Astrocyte of the hippocampus (primary cell): ENCODE measurements at places on chromosomes 16 and 17.
A peak's percentile ranks its signal among the peaks of the same experiment; 100 is the strongest.

DNA sequence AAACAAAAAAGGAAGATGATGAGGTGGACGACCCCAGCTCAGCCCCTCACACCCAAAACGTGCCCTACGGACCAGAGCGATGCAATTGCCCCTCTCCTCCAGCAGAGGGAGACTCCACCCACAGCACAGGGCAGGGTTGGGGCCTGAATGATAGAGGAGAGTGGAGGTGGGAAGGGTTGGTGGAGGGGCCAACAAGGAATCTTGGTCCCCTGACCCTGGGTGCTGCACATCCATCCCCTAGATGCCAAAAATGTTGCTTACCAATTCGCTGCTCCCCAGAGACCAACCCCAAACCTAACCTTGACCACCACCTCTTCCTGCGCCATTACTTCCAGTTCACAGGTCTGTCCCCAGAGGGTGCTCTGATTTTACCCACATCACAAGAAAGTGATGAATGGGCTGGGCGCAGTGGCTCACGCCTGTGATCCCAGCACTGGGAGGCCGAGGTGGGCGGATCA, 12.9 kb downstream of the P2RX5 start:
- peak; percentile 45 for DNase-seq

GRCh38 chr16:22762486-22762885, 51.5 kb upstream of the HS3ST2 start:
- DNase-seq: no peak

GRCh38 chr16:53094013-53094630, 39.3 kb downstream of the CHD9 start:
- DNase-seq: no peak

DNA sequence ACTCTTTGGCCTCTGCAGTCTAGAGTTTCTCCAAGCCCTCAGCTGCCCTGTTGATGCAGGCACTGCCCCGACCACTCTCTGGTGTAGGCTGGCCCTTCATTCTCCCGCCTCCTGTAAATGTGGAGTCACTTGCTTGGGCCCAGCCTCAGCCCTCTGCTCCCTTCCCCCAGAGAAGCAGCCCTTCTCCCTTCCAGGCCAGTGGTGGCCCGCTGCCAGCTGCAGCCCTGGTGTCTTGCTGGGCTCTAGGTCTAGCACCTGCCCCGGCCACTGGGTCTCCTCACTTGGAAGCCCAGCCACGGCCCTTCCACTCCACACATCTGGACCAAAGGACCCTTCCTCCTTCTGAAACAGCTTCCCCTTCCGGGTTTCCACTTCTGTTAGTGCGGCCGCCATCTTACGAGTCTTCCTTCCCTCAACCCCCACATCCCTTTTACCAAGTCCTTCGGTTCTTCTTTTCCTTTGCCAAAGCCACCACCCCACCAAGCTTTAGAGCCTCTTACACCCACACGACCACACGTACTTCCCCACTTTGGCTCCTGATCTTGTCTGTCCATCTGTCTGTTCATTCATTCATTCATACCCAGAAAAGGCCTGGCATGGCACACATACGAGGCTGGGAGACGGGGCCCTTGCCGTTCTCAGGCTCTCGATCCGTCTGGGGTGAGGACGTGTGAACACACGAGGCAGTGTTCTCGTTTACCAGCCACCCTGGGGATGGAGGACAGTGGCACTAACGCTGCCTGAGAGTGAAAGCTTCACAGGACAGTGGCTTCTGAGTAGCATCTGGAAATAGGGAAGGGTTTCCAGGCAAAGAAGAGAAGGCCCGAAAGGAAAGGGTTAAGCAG, 68.0 kb downstream of the ABR start:
- no peak for DNase-seq

DNA sequence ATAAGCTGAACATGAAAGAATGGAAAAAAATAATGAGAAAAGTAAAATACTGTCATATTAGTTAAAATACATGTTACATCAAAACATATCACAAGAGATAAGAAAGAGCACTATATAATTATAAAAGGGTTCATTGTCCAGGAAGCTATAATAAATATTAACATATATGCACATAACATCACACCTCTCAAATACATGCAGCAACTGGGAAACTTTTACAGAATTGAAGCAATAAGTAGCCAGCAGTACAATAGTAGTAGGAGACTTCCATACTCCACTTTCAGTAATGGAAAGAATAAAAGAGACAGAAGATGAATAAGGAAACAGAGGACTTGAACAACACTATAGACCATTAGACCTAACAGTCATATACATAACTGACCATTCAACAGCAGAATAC, 90.4 kb downstream of the AHSP start:
- DNase-seq: no peak

GRCh38 chr17:67160791-67161190, 84.2 kb downstream of the HELZ start:
- no peak for DNase-seq

DNA sequence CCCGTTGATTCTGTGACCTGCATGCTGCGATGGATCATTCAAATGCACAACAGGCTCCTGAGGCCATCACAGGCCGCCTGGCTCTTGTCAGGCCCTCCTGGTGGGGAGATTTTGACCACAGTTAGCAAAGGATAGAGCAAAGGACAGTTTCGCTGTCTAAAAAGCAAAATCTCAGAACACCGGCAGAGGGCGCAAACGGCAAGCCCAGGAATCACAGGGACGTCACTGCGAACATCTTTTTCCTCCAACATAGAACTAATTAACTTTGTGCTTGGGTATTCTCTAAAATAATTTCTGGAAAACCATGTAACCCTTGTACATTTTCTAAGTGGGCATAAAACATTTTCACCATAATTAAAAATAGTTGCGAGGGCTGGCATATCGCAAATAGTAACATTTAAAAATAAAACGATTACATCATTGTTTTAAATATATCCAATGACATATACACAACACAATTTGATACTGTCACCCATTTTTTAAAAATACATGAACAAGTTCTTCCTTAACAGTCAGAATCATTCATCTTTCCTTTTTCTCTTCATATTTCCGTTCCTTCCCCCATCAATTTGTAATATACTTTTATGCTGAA, 19.7 kb upstream of the SLC47A1 start:
- DNase-seq: peak; percentile 81

DNA sequence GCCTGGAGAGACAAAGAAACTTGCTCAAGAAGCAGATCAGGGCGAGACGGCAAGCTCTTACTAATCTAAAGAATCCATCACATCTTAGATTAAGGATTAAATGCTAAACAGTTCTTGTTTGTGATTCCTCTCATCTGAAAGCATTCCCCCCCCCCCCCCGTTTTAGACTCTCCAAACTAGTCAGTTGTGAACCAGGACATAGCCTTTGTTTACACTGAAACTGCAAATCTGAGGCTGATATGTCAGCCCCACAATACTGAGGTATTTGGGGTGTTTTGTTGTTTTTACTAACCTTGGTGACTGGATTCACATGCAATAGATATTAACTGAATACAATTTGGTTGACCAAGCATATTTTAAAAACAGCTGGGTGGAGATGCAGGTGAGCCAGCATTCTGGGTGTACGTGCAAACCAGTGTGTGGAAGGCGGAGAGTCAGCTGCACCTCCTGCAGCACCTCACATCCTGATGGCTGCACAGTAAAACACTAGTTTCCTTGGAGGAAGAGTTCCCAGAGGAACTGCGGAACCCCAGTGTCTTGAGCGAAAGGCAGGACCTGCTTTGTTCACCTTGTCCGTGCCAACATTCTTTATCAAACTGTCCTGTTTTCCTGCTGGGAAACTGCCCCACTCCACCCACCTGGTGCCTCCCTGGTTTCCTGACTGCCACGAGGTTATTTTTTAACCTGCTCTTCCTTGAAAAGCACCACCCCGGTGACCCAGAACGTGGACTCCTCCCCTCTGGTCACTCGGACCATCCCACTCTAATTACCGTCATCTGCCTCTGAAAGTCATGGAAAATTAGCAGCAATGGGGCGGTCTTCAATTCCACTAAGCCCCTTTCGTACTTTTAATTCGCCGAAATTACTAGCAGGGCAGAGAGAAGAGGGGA, 1.2 kb upstream of the YPEL2 start:
- no peak for DNase-seq

DNA sequence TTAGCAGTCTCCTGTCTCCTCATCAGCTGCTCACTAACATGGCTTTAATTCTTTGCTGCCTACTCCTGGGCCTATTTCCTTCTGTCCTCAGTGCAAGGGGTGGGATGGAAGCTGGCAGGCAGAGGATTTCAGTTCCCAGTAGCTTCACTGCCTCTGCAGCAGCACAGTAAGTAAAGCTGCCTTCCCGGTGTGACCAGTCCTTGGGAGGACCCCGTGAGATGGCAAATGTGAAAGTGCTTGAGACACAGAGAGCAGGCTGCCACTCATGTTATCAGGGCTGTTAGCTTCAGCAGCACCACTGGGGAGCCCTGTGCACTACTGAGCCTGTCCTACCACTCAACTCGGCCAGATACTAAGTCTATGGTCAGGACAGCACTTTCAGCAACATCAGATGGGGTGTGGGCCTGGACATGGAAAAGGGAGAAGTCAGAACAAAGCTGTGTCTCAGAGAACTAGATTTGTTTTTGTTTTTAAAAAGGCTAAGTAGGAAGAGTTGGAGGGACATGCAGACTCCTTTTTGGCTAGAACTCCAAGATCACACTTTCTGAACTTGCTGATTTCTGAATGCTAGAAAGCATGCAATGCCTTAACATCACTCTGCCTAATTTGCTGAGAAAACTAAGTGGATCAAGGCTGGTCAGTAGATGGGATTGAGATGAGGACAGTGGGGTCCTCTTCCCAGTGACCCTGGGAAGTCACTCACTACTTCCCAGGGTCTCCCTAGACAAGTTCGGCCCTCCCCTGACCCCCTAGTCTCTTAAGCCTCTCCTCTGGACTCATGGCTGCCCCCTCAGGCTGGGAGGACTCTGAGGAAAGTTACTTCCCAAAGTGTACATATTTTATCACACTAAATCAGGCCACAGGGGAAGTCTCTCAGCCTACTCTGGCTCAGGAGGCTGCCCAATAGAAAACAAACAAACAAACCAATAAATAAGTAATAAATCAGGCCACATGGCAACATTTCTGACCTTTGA, 1.1 kb downstream of the ACSF2 start:
- DNase-seq: peak; percentile 56

- DNase-seq: no peak
Measured at GRCh38 chr16:23826528-23827045, 9.2 kb upstream of the PRKCB start.

- peak; percentile 97 for DNase-seq
Measured at GRCh38 chr17:61927208-61928100, at the start of gene INTS2. TSS of gene INTS2 (minus strand) at chr17:61927982. CDS start at chr17:61926644, 1,338 bp downstream.

- no peak for DNase-seq
Measured at GRCh38 chr17:78111016-78111726, 17.4 kb downstream of the TMC6 start.

DNA sequence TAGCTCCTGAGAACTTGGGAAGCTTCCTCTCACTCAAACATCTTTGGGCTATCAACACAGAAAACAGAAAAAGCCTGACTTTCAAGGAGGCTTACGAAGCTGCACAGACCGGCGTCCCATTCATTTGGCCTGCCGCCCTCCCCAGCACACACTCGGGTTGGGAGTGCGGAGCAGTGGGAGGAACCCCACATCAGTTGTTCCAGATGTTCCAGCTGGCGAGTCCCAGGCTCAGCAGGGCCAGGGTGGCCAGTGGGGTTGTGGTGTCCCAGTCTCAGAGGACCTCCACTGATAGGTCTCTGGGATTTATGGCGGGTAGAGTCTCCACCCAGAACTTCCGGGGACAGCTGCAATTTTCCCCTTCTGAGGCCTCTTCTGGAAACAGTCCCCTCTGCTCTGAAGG, 43.1 kb upstream of the DLX4 start:
- DNase-seq: no peak

GRCh38 chr17:31068291-31068690, 26.5 kb upstream of the NF1 start:
- DNase-seq: peak; percentile 9

DNA sequence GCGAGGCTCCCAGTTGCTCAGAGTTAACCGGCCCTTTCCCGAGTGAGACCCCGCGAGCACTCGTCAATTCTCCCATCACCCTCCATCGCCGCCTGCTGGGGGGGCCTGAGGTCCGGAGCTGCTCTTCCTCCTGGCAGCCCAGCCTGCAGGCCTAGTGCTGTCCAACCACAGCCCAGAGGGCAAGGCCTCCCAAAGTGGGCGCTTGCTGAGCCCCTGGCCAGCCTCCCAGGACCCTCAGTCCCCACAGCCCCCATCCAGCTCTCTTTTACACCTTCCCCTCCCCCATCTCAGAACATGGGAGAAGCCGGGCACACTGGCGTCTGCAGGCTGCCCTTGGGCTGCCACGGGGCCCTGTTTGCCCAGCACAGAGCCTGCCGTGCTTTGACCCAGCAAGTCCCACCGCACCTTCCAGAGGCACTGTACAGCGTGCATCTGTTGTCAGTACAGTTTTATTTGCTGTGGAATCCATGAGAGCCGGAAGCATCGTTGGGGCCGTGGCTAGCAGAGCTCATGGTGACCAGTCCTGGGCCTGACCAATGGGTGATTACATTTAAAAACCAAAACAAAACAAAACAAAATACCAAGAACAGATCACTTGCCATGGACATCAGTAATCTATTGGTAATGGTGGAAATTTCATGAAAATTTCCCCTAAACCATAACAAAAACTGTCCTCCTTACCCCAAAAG, 96.1 kb upstream of the CBX4 start:
- DNase-seq: no peak

DNA sequence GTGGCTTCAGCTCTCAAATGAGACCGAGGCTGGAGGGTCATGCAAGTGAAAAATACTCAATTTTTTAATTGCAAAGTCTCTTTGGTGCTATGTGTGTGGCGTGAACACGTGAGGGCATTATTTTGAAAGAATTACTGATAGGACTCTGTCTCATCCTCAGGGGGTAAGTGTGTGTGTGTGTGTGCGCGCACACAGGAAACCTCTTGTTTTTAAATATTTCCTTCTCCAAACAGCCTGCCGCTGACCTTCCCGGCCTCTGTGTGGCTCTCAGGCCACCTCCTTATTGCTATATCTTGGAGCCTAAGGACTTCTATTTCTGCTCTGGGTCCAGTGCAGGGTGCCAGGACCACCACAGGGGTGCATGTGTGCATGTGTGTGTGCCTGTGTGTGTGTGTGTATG, 99.7 kb downstream of the CMIP start:
- DNase-seq: no peak

GRCh38 chr17:82920150-82920549, 80.3 kb upstream of the ZNF750 start:
- no peak for DNase-seq

GRCh38 chr16:69111876-69112230, 6.4 kb downstream of the HAS3 start:
- no peak for DNase-seq

DNA sequence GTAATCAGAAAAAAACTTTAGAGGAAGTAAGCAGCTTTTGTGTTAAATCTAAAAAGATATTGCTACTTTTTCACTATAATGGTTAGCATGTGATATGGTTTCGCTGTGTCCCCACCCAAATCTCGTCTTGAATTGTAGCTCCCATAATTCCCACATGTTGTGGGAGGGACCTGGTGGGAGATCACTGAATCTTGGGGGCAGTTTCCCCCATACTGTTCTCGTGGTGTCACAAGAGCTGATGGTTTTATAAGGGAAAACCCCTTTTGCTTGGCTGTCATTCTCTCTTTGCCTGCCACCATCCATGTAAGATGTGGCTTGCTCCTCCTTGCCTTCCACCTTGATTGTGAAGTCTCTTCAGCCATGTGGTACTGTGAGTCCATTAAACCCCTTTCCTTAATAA, 117.1 kb downstream of the KCNJ2 start:
- no peak for DNase-seq
